Renal cortex interstitium (tissue), 15 donors: ENCODE measurements at places on chromosomes 7 and 10. TPM values are rescaled to one million over a fixed set of nuclear protein-coding genes. Genes with fewer than 3 reads are reported as not detected.

DNA sequence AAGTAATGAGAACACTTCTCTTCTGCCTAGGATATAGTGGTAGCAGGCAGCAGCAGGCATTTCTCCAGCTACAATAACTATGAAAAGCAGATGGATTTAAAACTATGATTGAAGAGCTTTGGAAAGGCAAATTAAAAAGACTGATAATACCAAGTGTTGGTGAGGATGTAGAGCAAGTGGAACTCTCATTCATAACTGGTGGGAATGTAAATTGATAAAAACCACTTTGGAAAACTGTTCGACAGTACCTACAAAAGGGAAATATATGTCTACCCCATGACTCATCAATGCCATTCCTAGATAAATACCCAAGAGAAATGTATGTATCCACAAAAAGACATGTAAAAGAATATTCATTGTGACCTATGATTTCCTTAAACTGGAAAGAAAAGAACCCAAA is 14.6 kb downstream of the ARMC3 start:
- DNase-seq = no peak

DNA sequence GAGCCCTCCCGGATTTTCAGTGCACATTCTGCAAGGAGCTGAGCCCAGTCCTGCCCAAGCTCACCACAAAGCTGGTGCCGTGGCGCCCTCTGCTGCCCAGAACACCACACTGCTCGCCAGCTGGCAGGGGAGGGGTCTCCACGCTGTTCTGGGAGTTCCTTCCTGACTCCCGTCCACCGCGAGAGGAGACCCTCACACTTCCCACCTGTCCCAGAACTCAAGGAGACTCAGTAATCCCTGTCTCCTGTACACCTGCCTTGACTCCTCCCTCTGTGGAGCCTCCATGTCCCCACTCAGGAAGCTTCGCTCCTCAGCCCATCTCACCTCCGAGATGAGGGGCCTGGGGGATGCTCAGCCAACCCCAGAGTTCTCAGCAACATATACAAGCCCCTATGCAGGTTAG is 11.3 kb downstream of the C10orf105 start:
- no peak for DNase-seq

DNA sequence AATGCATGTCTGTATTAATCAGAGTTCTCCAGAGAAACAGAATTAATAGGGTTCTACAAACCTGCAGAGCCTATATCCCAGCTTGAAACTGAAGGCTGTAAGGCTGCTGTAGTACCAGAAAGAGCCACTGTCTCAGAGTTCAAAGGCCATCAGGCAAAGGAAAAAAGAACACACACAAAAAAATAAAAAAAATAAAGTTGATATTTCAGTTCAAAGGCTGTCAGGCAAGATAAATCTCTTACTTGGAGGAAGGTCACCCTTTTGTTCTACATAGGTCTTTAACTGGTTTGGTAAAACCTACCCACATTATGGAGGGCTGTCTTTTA is 12.0 kb upstream of the TMEM26 start:
- DNase-seq = no peak

ZNF92 gene
- polyA plus RNA-seq = 21.2 TPM

HTRA1 gene
- 158 TPM for polyA plus RNA-seq
